Fibroblast of lung (primary cell): ENCODE measurements at places on chromosomes 1 and 21. TPM values are rescaled to one million over a fixed set of nuclear protein-coding genes. Genes with fewer than 3 reads are reported as not detected.

DNA sequence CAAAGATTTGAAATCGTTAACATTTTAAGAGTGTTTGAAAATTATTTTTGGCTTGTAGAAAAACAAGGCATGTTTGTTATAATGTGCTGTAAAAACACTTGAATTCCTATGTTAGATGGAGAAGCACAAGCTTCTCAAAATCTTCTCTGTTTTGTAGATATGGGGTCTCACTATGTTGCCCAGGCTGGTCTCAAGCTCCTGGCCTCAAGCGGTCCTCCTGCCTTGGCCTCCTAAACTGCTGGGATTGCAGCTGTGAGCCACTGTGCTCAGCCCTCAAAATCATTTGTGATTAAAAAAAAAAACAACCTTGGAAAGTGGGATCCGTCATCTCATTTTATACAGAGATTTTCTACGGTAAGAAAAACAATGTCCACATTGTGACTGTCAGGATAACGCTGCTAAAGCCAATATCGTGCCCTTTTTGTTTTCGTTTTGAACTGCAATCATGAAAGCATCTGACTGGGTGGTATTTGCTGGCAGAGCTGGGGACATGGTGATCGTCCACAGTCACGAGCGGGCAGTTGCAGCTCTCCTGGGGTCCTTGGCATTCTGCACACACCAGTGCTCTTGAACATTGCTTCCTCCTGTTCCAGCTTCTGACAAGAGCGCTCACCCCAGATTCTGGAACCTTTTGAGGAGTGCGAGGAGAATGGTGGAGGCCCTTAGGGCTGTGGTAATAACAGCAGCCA, 112.5 kb downstream of the PGBD5 start:
- H3K27ac ChIP-seq = no peak overlapping the region
- DNase-seq = no peak
- H3K27me3 ChIP-seq = no peaks in the 10 kb centered on the region
- no peaks in the 10 kb centered on the region for H3K4me1 ChIP-seq

- DNase-seq = peak; percentile 30
- no peaks in the 10 kb centered on the region for H3K27me3 ChIP-seq
- peaks cover 11% of the 10 kb centered on the region for H3K4me1 ChIP-seq
- no peaks in the 10 kb centered on the region for H3K36me3 ChIP-seq
- no peak overlapping the region for H3K4me3 ChIP-seq
Measured at GRCh38 chr1:241610056-241610815, 29.9 kb downstream of the CHML start.

DNA sequence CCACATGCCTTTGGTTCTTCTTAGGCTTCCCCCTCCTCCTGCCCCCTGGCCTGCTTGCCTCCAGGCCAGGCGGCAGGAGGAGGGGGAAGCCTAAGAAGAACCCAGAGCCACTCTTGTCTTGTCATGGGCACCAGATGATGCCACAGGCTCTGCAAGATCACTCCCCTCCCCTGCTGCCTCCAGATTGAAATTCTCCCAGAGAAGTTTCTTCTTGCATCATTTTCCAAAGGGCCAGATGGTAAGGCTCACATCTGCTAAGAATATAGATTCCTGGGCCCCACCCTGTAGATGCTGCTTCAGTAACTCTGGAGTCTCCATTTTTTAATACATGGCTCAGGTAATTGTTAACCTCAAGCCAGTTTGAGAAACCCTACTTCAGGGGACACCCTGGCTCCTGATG, 60.8 kb downstream of the FAM163A start:
- H3K27ac ChIP-seq = no peak overlapping the region
- no peak for DNase-seq
- H3K4me3 ChIP-seq = no peak overlapping the region
- H3K4me1 ChIP-seq = no peaks in the 10 kb centered on the region
- peaks cover 2% of the 10 kb centered on the region for H3K27me3 ChIP-seq
- no peaks in the 10 kb centered on the region for H3K36me3 ChIP-seq

DNA sequence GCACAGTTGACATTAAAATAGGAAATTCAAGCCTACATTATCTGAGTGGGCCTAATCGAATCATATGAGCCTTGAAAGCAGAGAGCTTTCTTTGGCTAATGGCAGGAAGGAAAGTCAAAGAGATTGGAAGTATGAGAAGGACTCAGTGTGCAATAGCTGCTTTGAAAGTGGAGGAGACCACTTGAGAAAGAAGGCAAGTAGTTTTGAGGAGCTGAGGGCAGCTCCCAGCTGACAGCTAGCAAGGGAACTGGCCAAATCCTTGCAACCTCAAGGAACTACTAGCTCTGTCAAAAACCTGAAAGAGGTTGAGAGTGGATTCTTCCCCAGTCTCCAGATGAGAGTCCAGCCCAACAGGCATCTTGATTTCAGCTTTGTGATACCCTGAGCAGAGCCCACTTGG, 149.0 kb upstream of the CACYBP start:
- H3K4me3 ChIP-seq = no peak overlapping the region
- no peaks in the 10 kb centered on the region for H3K36me3 ChIP-seq
- H3K4me1 ChIP-seq = no peaks in the 10 kb centered on the region
- H3K27ac ChIP-seq = no peak overlapping the region
- no peak for DNase-seq

- no peak for DNase-seq
- H3K27ac ChIP-seq = no peak overlapping the region
- H3K4me3 ChIP-seq = no peak overlapping the region
Measured at GRCh38 chr1:114831276-114831994, 23.2 kb upstream of the SYCP1 start.

GRCh38 chr1:8203551-8203950, 114.4 kb upstream of the SLC45A1 start:
- H3K4me3 ChIP-seq = no peak overlapping the region
- peaks cover 18% of the 10 kb centered on the region for H3K4me1 ChIP-seq
- no peak for DNase-seq
- H3K27ac ChIP-seq = no peak overlapping the region

DNA sequence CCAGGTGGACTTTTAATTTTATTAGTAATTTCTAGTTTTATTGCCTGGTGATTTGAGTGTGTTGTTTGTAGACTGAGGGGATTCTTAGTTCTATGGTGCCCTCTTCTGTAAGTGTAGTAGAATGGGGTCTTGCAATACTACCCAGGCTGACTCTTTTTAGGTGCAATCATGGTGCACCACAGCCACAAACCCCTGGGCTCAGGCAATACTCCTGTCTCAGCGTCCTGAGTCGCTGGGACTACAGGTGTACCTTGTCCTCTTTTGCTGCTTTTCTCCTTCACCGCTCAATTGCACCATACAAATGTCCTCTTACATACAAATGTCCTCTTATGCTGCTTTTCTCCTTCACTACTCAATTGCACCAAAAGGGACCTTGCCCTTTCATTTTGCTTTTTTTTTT, 43.1 kb downstream of the SCP2 start:
- H3K4me1 ChIP-seq = no peaks in the 10 kb centered on the region
- peak; percentile 47 for DNase-seq

DNA sequence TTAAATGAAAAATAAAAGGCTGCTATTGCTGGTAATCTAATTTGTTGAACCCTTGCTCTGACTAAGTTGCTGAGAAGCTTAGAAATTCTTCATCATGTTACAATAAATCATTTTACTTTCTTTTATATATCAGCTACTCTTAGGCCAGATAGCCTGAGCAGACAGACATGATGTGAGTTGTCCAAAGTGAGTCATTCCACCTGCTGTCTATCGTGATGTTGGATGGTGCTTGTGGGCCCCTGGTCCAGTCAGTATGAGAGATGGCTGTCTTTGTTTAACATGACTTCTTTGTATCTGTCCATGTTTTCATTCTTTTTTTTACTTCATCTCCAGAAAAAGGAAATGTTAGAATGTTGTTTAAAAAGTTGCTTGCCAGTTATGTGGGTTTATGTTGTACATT, 188.8 kb downstream of the ADGRL2 start:
- H3K4me1 ChIP-seq = no peaks in the 10 kb centered on the region
- peak; percentile 3 for DNase-seq
- H3K27me3 ChIP-seq = no peaks in the 10 kb centered on the region
- no peaks in the 10 kb centered on the region for H3K36me3 ChIP-seq
- no peak overlapping the region for H3K27ac ChIP-seq

DNA sequence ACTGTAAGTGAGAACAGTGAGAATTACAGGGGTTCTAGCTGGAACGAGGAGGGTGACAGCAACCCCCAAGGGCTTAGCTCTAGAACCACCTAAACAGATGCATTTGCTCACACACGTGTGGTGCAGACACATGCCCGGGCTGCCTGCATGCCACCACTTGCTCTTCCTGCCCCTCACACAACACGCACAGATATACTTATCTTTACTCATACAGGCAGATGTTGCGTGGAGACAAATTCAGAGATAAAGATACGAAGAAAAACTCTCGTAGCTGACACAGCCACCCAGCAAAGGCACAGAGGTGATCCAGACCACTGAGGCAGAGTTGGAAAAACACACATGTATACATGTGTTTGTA, 13.5 kb downstream of the VANGL1 start:
- no peaks in the 10 kb centered on the region for H3K27me3 ChIP-seq
- H3K4me1 ChIP-seq = peaks cover 6% of the 10 kb centered on the region
- no peak overlapping the region for H3K4me3 ChIP-seq
- DNase-seq = no peak
- no peak overlapping the region for H3K27ac ChIP-seq

DNA sequence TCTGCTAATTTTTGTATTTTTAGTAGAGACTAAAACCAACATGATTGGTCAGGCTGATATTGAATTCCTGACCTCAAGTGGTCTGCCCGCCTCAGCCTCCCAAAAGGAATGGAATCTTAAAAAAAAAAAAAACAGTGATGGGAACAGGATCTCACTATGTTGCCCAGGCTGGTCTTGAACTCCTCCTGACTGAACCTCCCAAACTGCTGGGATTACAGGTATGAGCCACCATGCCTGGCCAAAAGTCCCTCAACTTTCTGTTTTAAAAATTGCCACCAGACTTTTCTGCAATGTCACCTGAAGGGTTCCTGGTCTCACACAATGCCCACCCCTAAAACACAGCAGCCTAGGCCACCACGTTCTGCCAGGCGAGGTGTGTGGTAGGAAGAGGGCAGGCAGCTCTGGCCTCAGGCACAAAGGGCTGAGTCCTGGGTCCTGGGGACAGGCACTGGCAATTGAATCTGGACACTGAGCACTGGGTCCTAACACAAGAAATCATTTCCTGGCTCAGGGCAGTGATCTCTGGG, 21.2 kb upstream of the THRAP3 start:
- no peak for DNase-seq
- peaks cover 6% of the 10 kb centered on the region for H3K4me1 ChIP-seq
- H3K27me3 ChIP-seq = no peaks in the 10 kb centered on the region
- H3K4me3 ChIP-seq = no peak overlapping the region
- no peak overlapping the region for H3K27ac ChIP-seq
- H3K36me3 ChIP-seq = no peaks in the 10 kb centered on the region

DNA sequence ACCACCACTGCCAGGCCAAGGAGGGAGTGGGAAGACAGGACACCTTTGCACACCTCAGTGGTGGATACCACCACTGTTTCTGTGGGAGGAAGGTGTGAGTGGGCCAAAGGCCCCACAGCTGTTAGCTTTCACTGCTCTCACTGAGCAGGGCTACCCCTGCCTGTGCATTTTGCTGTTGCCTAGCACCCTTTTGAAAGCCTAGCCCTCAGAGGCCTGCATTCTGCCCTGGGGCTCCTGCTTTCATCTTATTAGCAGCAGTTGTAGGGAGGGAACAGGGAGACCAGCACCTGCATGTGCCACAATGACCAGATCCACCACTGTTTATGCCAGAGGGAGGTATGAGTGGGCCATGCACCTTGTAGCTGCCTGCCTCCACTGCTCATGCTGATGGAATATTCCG, 110.9 kb upstream of the C21orf91 start:
- no peak overlapping the region for H3K4me3 ChIP-seq
- no peaks in the 10 kb centered on the region for H3K27me3 ChIP-seq
- no peaks in the 10 kb centered on the region for H3K36me3 ChIP-seq
- no peak for DNase-seq
- no peaks in the 10 kb centered on the region for H3K4me1 ChIP-seq

GRCh38 chr1:151325646-151326429, 1.4 kb downstream of the PI4KB start:
- peak overlapping the region; percentile 93 for H3K4me3 ChIP-seq
- H3K4me1 ChIP-seq = peaks cover 5% of the 10 kb centered on the region
- peak overlapping the region; percentile 93 for H3K27ac ChIP-seq

- no peak overlapping the region for H3K27ac ChIP-seq
- peaks cover 3% of the 10 kb centered on the region for H3K4me1 ChIP-seq
- H3K4me3 ChIP-seq = no peak overlapping the region
- H3K36me3 ChIP-seq = no peaks in the 10 kb centered on the region
- no peaks in the 10 kb centered on the region for H3K27me3 ChIP-seq
Measured at GRCh38 chr1:48878191-48878940, 101.7 kb upstream of the BEND5 start.

DNA sequence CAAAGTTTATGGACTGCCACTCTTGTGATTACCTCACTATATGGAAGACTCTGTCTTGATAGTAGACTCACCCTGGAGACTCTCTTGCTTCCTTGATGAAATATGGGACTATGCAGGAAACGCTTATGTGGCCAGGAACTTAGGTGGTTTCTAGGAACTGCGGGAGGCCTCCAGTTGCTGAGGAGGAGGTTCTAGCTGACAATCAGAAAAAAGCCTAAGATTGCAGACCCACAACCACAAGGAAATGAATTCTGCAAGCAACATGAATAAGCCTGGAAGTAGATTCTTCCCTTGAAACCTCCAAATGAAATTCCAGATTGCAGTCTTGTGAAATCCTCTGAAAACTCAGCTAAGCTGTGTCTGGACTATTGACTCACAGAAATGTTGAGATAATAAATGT, 88.9 kb upstream of the COL11A1 start:
- no peak overlapping the region for H3K4me3 ChIP-seq
- no peak overlapping the region for H3K27ac ChIP-seq
- no peaks in the 10 kb centered on the region for H3K36me3 ChIP-seq
- DNase-seq = no peak
- no peaks in the 10 kb centered on the region for H3K4me1 ChIP-seq

DNA sequence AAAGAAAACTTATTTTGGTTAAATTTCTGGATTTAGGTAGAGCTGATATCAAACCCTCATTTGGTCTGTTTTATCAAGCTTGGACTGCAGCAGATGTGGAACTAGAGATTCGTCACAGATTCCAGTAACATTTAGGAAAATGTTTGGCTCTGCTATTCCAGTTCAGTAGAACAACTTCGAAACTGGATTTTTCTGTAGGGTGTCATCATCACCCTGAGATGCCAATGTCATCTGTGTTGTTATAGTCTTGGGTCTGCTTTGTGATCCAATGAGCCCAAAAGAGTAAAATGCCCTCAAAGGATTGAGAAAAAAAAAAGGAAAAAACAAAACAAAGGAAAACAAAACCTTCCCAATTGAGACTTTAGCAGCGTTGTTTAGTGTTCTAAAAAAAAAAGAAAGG, 55.4 kb downstream of the LAMC2 start:
- H3K27me3 ChIP-seq = no peaks in the 10 kb centered on the region
- peak overlapping the region; percentile 11 for H3K27ac ChIP-seq
- H3K4me1 ChIP-seq = peaks cover 22% of the 10 kb centered on the region

DNA sequence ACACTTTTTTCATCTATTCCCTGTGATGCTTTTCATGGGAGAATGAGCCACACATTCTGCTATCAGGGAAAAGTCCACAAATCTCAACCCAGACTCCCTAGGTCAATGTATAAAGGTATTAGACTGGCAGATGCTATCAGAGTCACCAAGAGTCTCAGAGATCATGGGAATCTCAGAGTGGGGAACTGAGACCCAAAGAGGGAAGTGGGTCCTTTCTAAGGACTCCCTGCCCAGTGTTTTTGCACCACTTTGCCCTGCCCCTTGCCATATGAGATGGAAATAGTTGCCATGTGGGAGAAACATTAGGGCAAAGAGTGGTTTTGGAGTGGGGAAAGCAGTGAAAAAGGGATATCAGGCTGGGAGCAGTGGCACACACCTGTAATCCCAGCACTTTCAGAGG, 19.1 kb upstream of the AZIN2 start:
- H3K4me1 ChIP-seq = no peaks in the 10 kb centered on the region
- no peak for DNase-seq
- H3K27ac ChIP-seq = no peak overlapping the region

The MXRA8 gene
- 262 and 397 TPM in 2 replicates for total RNA-seq

The OLFML2B gene
- total RNA-seq = 3.3 and 5.1 TPM in 2 replicates

The CELSR2 gene
- 3.1 and 3.5 TPM in 2 replicates for total RNA-seq

The AQP10 gene
- total RNA-seq = not detected in 2 replicates

The TAGLN2 gene
- total RNA-seq = 220 and 300 TPM in 2 replicates
